Epithelial cell of proximal tubule (primary cell): ENCODE measurements at places on chromosomes 1 and 21.

DNA sequence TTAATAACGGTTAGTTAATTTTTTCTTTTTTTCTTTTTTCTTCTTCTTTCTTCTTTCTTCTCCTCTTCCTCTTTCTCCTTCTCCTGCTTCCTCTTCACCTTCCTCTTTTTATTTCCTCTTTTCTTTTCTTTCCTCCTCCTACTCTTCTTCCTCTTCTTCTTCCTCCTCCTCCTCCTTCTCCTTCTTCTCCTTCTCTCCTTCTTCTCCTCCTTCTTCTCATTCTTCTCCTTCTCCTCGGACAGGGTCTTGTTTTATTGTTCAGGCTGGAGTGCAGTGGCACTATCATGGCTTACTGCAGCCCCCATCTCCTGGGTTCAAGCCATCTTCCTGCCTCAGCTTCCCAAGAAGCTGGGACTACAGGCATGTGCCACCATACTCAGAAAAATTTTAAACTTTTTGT is 13.4 kb upstream of the ACBD3 start:
- no peak for DNase-seq

- DNase-seq = no peak
Observed at GRCh38 chr21:42107177-42107880, 36.2 kb downstream of the UMODL1 start.

DNA sequence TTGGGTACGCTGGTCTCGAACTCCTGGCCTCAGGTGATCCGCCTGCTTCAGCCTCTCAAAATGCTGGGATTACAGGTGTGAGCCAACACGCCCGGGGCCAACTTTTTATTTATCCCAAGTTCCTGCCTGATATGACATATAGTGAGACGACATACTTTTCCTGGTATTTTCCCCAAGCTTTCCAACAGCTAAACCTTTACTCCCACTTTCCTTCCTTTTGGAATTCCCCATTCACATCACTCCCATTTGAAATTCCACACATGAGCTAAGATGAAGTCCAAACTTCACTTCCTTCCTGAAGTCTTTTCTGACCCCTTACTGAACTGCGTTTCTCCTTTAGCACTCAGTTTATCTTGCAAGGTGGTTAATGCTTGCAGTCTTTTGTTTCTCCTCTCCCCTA is 64.1 kb downstream of the S1PR1 start:
- no peak for DNase-seq

- DNase-seq = no peak
Observed at GRCh38 chr1:228685081-228685660, 50.1 kb upstream of the RHOU start.

DNA sequence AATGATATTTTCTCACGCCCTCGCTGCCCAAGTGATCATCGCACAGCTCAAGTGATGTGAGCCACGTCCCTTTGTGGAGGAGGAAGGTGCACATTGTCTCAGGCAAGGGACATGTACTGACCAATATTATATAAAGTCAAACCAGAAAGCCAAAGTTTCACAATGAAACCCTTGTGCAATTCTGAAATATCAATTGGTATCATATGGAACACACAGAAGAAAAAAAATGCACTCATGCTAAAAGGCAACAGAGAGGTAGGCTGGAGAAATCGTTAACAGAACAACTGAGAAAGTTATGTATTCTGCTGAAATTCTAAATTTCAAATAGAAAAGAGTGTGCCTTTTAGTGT is 1.9 kb downstream of the JAM2 start:
- no peak for DNase-seq

DNA sequence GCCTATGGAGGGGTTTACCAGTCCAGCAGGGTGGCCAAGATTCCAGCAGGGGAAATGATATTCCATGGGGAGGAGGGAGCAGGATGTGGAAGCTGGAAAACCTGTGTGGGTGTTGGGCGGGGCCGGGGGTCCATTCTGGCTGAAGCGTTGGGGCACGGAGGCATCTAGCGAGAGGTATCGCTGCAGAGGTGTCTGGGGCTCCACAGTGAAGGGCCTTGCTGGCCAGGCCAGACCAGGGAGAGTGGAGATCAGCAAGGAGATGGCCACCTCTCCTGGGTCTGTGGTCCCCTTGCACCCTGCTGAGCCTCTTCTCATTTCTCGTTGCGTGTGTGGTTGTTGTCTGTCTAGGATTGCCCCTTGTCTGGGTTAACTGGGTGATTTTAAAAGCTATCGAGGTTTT is 6.2 kb downstream of the COQ8A start:
- DNase-seq = no peak
